Stimulated activated CD4-positive, alpha-beta T cell treated with anti-CD3 and anti-CD28 coated beads, Interleukin-4, amount 100 ng/mL, for 4 hours (primary cell): ENCODE measurements at places on chromosomes 4 and X.

- peak; percentile 90 for DNase-seq
Measured at GRCh38 chr4:40309250-40309774, 25.8 kb upstream of the CHRNA9 start.

- no peak for DNase-seq
Measured at GRCh38 chr4:165758086-165758485, 115.0 kb upstream of the TLL1 start.

DNA sequence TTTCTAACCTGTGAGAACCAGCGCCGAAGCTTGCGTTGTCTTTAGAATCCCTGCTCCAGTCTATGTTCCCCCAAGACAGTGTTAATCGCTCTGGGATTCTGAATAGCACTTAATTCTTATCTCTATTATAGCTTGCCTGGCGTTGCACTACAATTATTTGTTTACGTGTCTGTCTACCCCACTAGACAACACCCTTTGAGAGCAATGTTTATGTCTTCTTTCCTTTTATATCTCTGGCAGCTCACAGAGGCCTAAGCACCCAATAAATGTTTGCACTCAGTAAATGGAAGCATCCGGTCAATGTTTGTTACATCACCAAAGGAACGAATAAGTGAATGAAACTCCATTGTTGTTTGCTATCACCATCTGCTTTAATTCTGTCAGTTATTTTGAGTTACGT, 4.8 kb upstream of the NHS start:
- no peak for DNase-seq

DNA sequence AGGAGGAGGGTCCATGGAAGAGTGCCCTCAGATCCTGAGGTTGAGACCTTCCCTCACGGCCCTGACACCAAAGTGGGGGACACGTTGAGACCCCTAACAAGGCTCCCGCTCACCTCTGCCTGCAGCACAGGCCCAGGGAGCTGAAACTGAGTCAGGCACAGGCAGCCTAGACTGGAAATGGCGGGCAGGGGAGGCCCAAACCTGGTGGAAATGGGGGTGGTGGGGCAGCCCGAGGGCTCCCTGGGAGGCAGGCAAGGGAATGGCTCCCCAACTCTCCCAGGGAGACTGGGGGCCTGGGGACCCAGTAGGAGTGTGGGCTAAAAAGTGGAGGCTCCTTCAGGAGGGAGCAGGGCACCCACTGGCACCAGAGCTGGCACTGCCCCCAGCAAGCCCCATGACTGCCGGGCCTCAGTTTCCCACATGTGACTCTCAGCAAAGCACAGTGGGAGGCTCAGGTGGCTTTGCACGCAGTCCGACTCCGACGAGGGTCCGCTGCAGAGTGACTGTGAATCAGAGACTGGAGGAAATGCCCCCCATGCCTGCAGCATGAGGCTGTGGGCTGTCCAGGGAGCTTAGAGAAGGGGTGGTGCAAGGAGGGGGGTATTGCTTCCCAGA, 5.9 kb downstream of the NKX1-1 start:
- DNase-seq: no peak

DNA sequence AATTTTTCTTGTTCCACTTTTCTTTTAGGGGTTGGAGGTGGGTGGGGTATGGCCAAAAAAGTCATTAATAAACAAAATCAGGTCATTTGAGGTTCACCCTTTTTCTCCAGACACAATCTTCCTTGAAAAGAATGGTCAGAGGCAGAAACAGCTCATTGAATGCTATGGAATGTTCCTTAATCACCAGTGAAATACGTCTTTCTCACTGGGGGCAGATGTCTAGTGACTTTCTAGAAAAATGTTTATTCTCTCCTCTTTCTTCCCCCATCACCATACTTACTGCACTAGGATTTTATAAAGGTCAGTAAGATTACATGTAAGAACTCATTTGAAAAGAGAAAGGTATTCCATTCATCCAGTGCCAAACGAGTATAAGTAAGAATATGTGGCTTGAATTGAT, 44.5 kb downstream of the MGST2 start:
- DNase-seq: no peak

DNA sequence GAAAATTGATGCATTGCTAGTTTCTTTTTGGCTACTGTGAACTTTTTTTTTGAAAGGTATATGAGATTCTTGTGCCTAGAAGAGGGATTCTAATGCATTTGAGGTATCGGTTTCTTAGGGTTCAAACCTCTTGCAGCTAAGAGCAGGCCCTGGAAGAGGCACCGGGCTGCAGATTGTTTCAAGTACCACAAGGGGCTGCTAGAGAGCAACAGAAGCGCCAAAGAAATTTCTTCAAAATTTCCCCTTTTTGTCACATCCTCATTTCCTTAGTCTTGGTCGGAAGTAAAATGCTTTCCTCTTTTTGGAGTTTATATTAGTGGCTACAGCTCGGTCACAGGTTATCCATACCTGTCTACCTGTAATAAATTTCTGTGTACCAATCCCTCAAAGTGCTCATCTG, 89.8 kb downstream of the PDGFRA start:
- no peak for DNase-seq

DNA sequence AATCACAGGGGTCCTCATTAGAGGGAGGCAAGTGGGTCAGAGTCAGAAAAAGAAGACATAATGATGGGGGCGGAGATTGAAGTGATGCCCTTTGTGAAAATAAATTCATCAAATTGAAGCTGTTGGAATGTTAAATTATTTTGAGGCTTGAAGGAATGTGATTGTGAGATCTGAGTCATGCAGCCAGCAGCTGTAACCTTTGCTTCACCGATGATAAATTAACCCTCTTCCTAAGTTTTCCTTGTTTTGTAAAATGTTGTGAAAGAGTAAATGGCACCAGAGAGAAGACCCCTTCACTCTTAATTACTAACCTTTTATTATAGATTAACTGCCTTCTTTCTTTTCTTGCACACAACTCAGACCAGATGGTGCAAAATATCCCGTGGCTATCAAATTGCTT, 47.7 kb upstream of the FAM9A start:
- DNase-seq: no peak

- no peak for DNase-seq
Measured at GRCh38 chr4:66575008-66575696, 904.9 kb upstream of the EPHA5 start.

- no peak for DNase-seq
Measured at GRCh38 chrX:107632346-107632745, 4.0 kb downstream of the PRPS1 start.

- no peak for DNase-seq
Measured at GRCh38 chrX:45508454-45508853, 307.8 kb upstream of the DIPK2B start.

DNA sequence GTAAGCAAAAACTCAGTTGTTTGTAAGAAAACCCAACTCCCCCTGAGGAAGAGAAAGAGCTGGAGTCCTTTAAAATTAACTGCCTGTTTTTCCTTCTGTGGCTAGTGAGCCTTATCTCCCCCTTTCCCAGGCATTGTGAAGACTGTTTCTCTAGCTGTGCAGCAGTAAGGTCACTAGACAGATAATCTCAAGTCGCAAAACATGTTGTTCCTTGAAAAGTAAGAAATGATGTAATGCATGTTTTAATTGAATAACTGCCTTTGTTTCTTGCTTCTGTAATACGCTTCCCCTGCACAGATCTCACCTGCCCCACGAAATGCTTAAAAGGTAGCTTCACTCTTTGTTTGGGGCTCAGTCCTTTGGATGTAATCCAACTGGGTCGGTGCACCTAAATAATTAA, 5.8 kb upstream of the GAGE12J start:
- no peak for DNase-seq

DNA sequence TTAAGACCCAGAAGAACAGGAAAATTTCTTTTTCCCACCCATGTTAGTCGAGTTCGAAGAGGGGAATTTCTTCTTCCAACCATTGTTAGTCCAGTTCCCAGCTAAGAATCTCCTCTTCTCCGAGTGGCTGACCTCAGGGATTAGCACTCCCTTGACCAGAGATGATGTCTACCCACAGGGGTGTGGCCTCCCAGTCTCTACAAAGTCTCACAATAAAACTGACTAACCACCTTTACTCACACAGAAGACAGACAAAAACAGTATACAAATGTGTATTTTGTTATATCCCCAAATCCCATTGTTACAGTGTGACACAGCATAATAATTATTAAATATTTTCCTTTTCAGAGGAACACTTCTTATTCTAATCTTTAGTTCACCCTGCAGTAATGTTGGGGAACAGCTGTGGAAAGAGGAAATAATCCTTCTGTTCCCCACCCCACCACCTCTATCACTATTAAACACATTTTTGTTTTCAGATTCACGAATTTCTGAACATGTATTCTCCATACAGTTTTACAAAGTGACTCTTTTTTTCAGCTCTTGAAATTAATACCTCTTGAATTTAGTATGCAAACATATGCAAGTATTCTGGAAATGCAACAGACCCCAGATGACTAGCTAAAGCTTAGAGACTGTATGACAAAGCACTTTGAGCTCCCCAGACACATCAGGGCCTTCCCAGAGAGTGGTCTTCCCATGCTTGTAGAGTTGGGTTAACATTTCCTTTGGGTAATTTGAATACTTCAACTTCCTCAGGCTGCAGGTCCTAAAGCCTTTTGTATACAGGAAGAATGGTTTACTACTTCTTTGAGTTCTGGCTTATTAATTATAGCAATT, 62.5 kb upstream of the NFKB1 start:
- DNase-seq: no peak

DNA sequence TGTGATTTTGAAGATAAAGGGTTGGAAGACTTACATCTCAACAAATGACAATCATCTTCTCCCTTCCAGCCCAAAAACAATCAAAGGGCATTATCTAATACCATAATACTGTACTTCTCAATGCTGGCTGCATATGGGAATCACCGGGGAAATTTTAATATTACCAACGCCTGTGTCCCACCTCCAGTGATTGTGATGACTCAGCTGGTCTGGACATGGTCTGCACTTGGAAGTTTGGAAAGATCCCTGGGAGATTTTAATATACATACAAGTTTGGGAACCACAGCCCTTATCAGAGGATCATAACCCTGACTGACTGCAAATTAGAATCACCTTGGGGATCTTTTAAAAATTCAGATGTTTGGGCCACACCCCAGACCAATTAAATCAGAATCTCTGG, 29.9 kb downstream of the ARL13A start:
- DNase-seq: no peak

DNA sequence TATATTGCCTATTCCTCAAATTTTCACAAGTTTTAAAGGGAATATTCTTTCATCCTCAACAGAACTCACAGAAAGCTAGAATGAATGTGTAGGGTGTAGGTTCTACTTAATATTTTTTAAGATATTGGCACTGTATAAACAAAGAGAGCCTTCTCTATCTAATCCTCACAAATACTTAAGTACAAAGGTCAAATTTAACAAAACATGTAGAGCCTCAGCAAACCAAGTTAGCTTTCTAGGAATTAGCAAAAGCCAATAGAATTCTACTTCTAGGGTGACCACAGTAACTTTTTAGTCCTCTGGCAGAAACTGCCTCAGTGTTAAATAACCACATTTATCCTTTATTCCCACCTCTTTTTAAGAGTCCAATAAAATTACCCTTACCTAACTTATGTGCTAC, 19.3 kb downstream of the DHX15 start:
- DNase-seq: no peak

DNA sequence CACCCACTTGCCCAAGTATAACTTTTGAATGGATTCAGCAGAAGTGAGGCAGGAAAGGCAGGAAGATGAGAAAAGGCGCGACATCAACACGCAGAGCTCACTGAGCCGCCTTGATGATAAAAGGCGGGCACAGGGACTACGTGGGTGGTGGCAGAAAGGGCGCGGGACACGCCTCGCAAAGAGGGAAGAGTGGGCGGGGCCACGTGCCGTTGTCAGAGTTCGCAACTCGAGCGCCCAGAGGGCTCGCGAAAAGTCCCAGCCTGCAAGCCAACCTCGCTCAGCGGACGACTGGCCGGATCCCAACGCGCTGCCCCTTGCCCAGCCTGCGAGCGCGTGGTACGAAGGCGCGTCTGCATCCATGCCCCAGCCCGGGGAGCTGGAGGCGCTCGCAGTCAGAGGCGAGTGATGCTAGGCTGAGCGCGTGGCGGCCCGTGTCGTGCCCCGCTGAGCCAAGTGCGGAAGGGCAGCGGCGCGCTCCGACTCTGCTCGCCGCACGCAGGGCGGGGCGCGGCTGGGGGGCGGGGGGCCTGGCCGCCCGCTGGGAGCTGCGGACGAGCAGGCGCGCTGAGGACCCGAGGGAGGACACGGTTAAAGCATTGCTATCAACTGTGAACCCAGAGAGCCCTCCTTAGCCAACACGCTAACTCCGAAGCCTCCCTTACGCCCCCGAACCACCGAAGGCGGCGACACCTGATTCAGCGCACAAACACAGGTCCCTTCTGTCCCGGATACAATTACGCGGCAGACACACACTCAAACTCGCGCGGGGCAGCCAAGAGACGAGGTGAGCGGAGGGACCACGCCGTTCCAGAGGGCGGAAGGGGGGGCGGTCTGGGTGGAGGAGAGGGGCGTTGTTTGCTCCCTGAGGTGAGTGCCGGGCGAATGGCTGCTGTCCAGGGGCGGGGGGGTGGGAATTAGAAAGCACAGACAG, at the start of gene UGT8:
UGT8 (plus strand) TSS at position 617 of the 931 bp plus-strand sequence. CDS start 24,074 bp downstream, outside the sequence.
- DNase-seq: peak; percentile 34

DNA sequence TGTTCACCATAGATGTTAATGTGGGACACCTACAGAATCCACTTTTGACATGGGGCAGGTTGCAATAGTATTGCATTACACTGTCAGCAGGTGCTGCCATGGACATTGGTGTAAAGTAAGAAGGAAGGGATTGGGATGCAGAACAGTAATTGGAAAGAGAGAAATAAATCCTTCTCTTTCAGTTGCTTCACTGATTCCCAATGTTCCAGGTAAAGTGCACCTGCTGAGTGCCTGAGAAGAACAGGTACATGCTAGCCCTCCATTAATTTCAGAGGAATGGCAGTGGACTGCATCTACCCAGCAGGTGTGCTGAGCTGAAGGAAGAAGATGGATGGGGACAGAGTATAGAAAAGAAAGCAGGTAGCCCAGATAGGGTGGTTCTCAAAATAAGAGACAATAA, 248.5 kb downstream of the TENM3 start:
- DNase-seq: no peak

DNA sequence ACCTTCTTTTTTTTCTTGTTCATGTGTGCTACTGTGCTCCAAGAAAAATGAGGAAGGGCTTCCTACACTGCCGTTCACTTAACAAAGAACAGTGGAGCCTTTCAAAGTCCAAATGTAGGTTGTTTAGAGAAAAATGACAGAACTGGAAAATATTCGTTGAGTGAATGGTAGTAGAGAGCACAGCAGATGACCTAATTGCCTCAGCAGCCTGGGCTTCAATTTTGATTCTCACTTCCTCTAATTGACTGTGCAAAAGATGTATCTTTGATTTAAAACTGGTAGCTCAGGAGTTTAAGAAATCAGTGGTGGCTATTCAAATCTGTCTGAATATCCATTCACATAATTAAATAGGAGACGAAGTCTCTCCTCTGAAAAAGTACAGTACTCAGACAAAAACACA, 5.2 kb downstream of the NLGN4X start:
- no peak for DNase-seq

DNA sequence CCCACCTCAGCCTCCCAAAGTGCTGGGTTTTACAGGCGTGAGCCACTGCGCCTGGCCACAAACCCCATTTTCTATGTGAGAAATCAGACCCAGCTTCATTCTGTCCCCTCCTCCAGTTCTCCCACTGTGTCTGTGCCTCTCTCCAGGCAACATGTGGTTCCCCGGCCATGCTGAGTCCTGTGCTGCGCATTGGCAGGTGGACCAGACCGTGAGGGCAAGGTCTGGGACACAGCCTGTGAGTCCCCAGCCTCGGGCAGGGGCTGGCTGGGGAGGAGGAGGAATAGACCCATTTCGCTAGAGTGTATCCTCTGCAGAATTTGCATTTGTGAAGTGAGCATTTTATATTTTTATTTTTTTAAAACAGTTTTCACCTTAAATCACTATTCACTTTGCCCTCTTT, 21.5 kb upstream of the CLDN24 start:
- no peak for DNase-seq

GRCh38 chr4:6815029-6815836, 32.7 kb downstream of the KIAA0232 start:
- DNase-seq: no peak

GRCh38 chrX:7330556-7330955, 182.6 kb upstream of the PUDP start:
- no peak for DNase-seq
